CD4-positive, CD25-positive, alpha-beta regulatory T cell (primary cell): ENCODE measurements at places on chromosomes 7 and 10. TPM values are rescaled to one million over a fixed set of nuclear protein-coding genes. Genes with fewer than 3 reads are reported as not detected.
A peak's percentile ranks its signal among the peaks of the same experiment; 100 is the strongest.

The CALHM2 gene
- total RNA-seq: 26.1 TPM

The HMX3 gene
- not detected for total RNA-seq

GRCh38 chr10:3265088-3265487 is 92.5 kb upstream of the PITRM1 start:
- H3K4me1 ChIP-seq: no peaks in the 10 kb centered on the region
- DNase-seq: no peak
- no peak overlapping the region for H3K27ac ChIP-seq
- no peaks in the 10 kb centered on the region for H3K27me3 ChIP-seq
- H3K4me3 ChIP-seq: no peak overlapping the region

- no peak for DNase-seq
- H3K36me3 ChIP-seq: no peaks in the 10 kb centered on the region
- no peaks in the 10 kb centered on the region for H3K27me3 ChIP-seq
- no peak overlapping the region for H3K4me3 ChIP-seq
- H3K4me1 ChIP-seq: peaks cover 15% of the 10 kb centered on the region
- no peak overlapping the region for H3K27ac ChIP-seq
These were observed 91.5 kb upstream of the KIF5B start for GRCh38 chr10:32147730-32148129.

DNA sequence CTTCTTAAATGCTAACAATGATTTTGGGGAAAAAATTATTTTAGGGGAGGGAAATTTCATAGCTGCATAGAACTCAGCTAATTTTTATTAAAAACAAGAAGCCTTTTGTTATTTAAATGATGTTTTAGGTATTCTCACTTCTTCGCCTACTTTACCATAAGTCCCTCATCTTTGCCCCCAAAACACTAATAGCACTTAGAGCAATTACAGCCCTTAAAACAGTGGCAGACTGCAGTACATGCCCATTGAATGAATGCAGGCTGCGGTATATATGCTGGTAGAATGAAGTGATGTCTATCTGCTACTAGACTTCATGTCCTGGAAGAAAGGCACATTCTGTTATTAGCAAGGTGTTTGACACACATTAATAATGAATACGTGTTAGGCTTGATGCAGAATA is 2.9 kb upstream of the SPAG6 start:
- no peak overlapping the region for H3K4me3 ChIP-seq
- H3K27me3 ChIP-seq: peaks cover 76% of the 10 kb centered on the region
- DNase-seq: no peak

DNA sequence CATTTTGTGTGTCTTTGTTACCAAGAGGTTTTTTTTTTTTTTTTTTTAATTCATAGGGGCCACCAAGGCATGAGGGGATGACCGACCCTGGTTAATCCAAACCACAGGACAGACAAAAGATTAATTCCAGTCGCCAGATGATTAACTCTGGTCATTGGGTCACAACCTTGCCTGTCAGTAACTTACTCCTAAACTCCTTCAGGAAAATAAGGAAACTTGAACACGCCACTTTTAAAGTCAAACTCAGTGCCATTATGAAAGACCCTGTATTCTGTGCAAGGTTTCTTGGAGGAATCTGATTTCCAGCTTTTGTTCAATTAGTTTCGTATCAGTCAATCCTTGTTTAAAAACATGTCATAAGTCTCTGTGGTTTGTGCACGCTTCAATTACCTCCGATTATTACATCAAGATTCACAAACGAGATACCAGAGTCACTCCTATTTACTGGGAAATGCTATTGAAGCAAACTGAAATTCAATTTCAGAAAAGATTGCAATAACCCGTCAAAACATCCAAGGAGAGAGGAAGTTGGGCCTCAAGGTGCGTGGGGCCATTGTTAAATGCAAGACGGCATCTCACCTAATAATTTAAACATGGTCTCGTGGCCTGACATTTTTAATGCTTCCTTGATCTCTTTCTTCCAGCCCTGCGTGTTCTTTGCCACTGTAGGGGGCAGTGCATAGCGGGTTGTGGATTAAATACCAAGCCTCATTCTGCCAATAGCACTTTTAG is 44.0 kb downstream of the NRP1 start:
- peaks cover 13% of the 10 kb centered on the region for H3K27me3 ChIP-seq
- no peak overlapping the region for H3K4me3 ChIP-seq
- H3K27ac ChIP-seq: no peak overlapping the region
- no peaks in the 10 kb centered on the region for H3K4me1 ChIP-seq

GRCh38 chr10:6699336-6699735 is 119.3 kb upstream of the PRKCQ start:
- no peaks in the 10 kb centered on the region for H3K36me3 ChIP-seq
- H3K4me3 ChIP-seq: no peak overlapping the region
- H3K4me1 ChIP-seq: no peaks in the 10 kb centered on the region
- H3K27me3 ChIP-seq: peaks cover 11% of the 10 kb centered on the region
- DNase-seq: no peak

DNA sequence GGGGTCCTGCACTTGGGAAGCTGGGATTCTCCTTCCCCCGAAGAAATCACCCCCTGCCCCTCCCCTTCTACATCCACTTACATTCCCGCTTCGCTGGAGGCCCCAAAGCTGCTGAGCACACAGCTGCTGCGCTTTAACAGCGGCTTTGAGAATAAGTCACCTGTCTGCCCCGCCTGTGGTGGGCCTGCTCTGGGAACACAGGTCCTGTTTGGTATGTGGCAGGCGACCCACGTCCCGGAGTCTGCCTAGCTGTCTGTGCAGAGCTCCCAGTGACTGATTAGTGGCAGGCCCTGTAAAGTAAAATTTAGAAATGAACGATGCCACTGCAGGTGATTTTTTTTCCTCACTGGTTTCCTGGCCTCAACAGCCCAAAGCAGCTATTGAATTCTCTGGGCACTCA is 47.0 kb downstream of the CDH23 start:
- no peaks in the 10 kb centered on the region for H3K4me1 ChIP-seq
- no peak overlapping the region for H3K4me3 ChIP-seq
- H3K36me3 ChIP-seq: no peaks in the 10 kb centered on the region

- H3K4me1 ChIP-seq: no peaks in the 10 kb centered on the region
- no peak for DNase-seq
- H3K27me3 ChIP-seq: no peaks in the 10 kb centered on the region
These were observed 48.2 kb upstream of the GPR141 start for GRCh38 chr7:37635346-37635745.

DNA sequence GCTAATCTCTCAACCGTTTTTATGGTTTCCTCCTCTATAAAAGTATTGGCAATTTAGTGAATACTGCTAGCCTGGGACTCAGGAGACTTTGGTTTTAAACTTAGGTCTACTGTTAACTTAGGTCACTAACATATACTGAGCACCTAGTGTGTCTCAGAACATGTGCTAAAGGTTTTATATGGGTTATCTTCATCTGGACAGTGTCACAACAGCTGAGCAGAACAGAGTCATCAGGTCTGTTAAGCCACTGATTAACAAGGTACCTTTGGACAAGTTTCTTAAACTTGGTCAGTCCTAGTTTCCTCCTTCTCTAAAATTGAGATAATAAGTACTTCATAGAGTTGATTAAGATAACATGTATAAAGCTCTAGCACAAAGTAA is 30.6 kb downstream of the NET1 start:
- no peaks in the 10 kb centered on the region for H3K27me3 ChIP-seq
- H3K4me3 ChIP-seq: peak overlapping the region; percentile 56
- H3K36me3 ChIP-seq: no peaks in the 10 kb centered on the region
- no peak for DNase-seq
- H3K4me1 ChIP-seq: peaks cover 21% of the 10 kb centered on the region
- peak overlapping the region; percentile 26 for H3K27ac ChIP-seq

- H3K27me3 ChIP-seq: no peaks in the 10 kb centered on the region
- H3K27ac ChIP-seq: no peak overlapping the region
- no peaks in the 10 kb centered on the region for H3K36me3 ChIP-seq
- DNase-seq: no peak
These were observed 472.0 kb upstream of the CNTNAP2 start for GRCh38 chr7:145644426-145645134.

DNA sequence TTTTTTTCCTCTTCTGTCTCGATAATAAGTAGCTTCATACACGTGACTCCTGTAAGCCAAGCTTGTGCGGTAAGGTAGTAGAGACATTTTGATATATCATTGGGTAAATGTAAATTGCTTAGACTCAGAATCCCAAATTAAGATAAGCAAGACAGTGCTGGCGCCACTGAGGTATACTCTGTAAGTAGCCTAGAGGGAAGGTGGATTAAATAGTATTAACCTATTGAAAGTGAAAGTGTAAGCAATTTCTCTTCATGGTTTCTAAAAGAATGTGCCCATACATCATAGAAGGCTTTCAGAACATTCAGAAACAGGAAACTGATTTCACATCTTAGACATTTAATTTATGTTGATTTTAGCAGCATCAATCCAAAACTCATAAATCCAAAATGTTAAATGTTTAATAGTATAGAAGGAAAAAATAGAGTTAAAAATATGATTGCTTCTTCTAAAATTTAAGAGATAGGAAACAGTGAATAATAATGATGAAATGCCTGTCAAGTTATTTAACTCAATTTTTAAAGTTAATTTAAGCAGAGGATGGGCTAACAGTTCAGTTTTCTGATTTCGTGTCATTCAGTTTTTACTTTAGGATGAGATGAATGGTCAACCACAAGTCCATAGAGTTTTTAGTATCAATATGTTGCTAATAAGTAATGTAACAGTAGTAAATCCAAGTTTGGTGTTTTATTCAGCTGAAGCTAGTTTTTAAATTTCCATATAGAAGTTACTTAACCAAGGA is 36.8 kb downstream of the LRRC72 start:
- H3K36me3 ChIP-seq: no peaks in the 10 kb centered on the region
- DNase-seq: peak; percentile 6
- peak overlapping the region; percentile 73 for H3K4me3 ChIP-seq
- H3K27ac ChIP-seq: no peak overlapping the region

GRCh38 chr7:1663223-1663622 is 6.9 kb upstream of the ELFN1 start:
- no peak overlapping the region for H3K27ac ChIP-seq
- DNase-seq: no peak
- H3K4me3 ChIP-seq: no peak overlapping the region
- H3K4me1 ChIP-seq: peaks cover 26% of the 10 kb centered on the region
- no peaks in the 10 kb centered on the region for H3K36me3 ChIP-seq
- H3K27me3 ChIP-seq: no peaks in the 10 kb centered on the region

DNA sequence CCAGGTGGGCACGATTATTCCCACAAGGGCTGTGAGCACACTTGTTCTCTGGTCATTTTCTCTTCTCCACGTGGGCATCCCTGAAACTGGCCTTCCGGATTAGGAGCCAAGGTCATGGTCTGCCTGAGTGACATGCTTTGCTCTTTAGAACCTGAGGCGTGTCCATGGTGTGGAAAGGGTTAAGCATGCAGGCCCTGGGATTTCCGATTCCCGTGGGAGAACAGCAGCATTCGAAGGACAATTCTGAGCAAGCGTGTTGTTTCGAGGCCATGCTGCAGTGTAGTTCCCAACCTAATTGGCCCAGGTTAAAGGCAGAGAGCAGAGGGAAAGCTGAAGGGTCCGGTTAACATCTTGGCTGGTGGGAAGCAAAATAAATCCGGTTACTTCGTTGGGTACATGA is 245.9 kb downstream of the SKAP2 start:
- no peaks in the 10 kb centered on the region for H3K36me3 ChIP-seq
- no peak overlapping the region for H3K27ac ChIP-seq
- no peaks in the 10 kb centered on the region for H3K4me1 ChIP-seq
- H3K27me3 ChIP-seq: no peaks in the 10 kb centered on the region

DNA sequence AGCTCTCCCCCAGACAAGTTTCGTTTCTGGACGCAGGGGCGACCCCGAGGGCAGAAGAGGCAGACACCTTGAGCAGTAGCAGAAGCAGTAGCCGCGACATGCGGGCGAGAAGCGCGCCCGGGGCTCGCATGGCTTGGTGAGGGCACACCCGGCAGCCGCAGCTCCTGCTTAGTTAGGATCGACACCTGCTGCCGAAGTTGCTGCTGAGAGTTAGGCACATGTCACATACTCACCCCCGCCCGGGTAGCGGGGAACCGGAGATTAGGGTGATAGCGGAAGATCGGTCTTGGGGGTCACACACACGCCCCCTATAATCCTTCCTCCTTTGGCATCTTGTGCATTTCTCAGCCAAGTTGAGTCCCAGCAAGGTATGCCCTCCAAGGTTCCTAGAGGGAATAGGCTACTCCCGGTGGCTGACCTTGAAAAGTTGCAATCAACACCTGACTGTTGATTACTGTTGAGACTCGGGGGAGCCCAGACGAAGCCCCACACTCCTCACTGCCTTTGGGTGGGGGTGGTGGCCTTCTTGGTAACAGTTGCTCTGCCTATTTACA is 668 bp downstream of the GPR37 start:
- H3K36me3 ChIP-seq: no peaks in the 10 kb centered on the region
- H3K4me3 ChIP-seq: peak overlapping the region; percentile 61
- DNase-seq: peak; percentile 11
- H3K27me3 ChIP-seq: peaks cover 17% of the 10 kb centered on the region
- no peak overlapping the region for H3K27ac ChIP-seq
- peaks cover 18% of the 10 kb centered on the region for H3K4me1 ChIP-seq
